ENCODE measurements at places on chromosomes 4 and X.

DNA sequence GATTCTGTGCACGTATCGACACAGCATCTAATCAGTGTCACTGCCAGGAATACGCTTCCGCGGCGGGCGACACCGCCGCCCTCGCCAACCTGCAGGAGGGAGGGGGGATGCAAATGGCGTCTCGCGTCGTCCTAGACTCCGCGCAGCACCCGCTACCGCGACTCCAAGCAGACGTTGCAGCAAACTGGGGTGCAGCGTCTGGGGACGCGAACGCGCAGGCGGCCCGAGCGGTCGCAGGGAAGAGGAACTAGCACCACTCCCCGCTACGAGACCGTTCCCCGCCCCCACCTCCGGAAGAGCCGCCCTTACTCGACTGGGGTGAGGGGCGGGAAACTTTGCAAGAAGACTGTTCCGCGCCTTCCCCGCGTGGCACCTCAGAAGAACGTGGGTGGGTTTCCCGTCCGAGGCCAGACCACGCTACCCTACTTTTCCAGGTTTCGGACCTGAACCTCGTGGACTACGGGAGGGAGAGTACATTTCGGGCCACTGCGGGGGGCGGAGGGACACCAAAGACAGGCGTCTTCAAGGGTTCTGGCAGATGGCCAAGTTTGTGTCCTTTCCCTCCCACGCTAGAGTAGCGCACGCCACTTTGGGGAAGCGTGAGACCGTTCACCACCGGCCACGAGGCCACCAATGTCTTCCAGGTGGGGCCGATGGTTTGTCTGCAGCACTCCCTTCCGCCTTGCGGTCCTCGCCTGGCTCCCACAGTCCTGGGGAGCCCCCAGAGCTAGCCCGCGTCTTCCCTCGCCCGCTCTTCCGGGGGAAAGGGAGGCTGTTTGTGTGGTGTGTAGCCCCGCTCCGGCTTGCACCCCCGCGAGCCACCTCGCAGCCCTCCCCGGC is 78.0 kb upstream of the BCOR start:
- peak; percentile 57 for DNase-seq

DNA sequence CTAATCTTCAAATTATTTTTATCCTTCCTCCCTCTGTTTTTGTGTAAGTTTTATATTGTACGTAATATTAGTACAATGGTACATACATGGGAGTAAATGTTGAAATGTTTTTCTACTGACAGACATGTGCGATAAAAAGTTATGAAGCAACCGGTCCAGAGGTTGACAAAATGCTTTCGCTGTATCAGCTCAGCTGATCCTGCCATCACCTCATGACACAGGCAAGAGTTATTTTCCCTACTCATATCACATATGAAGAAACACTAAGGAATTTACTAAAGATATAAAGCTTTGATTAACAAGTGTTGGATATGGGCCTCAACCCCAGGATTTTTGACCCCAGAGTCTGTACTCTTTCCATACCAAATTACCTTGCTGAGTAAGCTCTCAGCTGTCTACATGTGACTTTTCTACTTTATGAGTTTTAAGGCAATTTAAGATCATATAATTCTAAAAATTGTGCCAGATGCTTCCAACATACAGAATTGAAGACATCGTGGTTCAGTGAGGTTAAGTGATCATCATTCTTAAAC is 50.0 kb downstream of the CLCN5 start:
- no peak for DNase-seq

- DNase-seq = no peak
Measured at GRCh38 chr4:48967101-48967500, 19.0 kb upstream of the CWH43 start.

- DNase-seq = no peak
Measured at GRCh38 chr4:98092833-98093439, 50.3 kb downstream of the STPG2 start.

DNA sequence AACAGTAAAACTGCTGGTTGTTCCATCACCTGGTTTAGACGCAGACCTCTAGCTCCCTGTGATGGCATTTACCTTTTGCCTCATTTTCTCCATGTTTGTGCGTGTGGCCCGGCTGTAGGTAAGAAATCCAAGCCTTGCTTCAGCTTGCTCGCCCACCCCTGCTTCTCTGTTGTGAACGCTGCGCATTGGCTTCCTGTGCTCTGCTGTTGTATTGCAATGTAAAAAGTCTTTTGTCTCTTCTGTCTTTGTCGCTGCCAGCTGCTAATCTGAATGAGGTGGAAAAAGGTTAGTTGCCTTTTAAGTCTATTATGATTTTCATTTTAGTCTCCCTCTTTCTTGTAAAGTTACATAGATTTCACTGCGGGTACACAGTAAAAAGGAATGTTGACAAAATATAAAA is 127.3 kb upstream of the PACRGL start:
- DNase-seq = no peak

All from stimulated activated CD4-positive, alpha-beta T cell treated with anti-CD3 and anti-CD28 coated beads, Interleukin-1b, Interleukin-23, amount 100 ng/mL, for 1 hour (primary cell).